Sigmoid colon (tissue), 7 donors: ENCODE measurements at places on chromosomes 1 and 21. TPM values are rescaled to one million over a fixed set of nuclear protein-coding genes. Genes with fewer than 3 reads are reported as not detected.

GRCh38 chr1:239558991-239559390, 172.6 kb downstream of the CHRM3 start:
- DNase-seq, result no peak

LRP8 gene
- total RNA-seq, result 1.7 TPM

GRCh38 chr1:17915511-17916197, 160.5 kb downstream of the ACTL8 start:
- no peak for DNase-seq

- DNase-seq, result no peak
Observed at GRCh38 chr1:11443043-11443442, 35.9 kb upstream of the DISP3 start.

KCND3 gene
- total RNA-seq, result 18.3 TPM

TPTE gene
- total RNA-seq, result not detected

PLCH2 gene
- 1.7 TPM for total RNA-seq

DNA sequence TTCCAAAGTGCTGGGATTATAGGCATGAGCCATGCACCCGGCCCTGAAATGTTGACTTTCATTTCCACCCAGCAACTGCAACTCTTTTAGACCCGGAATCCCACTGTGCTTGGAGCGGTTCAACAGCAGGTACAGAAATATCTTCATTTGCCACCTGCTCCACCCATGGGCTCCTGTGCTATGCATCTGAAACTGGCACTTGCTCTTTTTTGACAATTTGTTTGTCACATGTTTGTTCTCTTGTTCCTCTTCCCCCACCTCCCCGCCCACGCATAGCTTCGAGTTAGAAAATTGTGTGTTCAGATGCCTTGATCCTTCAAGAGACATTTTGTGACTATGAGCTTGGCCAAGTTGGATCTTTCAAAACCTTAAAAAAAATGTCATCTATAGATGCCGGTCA, 2.4 kb upstream of the IFNLR1 start:
- DNase-seq, result no peak

DNA sequence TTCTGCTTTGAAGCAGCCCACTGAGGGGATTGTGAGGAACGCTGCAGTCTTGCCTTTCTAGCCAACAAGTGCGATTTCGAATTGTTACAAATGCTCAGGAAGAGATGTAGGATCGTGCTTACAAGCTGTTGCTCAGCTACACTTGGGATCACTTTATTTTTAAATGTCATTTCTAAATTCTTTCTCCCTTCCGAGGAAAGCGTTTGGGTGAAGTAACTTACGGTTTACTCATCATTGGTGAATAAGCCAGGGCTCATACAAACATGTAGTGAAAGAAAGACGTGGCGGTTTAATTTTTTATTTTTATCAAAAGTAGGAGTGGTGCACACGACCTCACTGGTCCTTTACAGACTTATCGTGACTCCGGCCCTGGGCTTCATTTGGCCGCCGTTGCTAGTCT, 386.6 kb downstream of the KIF26B start:
- no peak for DNase-seq

DNA sequence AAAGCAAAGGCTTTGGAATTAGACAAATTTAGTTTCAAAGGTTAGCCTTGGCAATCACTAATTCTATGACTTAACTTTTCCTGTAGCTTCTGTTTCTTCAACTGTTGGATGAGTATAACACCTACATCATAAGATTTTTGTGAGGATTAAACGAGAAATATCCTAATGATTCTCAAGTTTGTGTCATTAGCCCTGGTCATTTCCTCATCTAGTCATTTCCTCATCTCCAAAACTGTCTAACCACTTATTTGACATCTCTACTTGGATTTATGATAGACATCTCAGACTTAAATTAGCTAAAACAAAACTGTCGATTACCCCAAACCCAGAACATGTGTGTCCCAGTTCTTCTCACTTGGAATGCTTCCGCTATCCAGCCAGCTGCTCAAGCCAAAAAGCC, 80.2 kb upstream of the CHODL start:
- no peak for DNase-seq

- peak; percentile 85 for DNase-seq
Observed at GRCh38 chr1:9455487-9456234, 83.6 kb upstream of the SLC25A33 start.

DISP1 gene
- 17.1 TPM for total RNA-seq

CD160 gene
- total RNA-seq, result not detected

DNA sequence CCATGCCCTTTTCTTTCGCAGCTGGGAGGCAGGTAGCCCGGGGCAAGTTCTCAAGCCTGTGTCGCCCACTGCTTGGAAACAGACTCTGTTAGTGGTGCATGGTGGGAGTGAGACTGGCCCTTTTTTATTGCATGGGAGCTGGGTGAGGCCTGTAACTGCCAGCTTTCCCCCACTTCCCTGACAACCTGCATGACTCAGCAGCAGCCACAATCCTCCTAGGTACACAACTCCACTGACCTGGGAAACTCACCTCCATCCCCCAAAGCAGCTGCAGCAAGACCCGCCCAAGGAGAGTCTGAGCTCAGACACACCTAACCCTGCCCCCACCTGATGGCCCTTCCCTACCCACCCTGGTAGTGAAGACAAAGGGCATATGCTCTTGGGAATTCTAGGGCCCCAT, 25.8 kb downstream of the PIGP start:
- no peak for DNase-seq

DNA sequence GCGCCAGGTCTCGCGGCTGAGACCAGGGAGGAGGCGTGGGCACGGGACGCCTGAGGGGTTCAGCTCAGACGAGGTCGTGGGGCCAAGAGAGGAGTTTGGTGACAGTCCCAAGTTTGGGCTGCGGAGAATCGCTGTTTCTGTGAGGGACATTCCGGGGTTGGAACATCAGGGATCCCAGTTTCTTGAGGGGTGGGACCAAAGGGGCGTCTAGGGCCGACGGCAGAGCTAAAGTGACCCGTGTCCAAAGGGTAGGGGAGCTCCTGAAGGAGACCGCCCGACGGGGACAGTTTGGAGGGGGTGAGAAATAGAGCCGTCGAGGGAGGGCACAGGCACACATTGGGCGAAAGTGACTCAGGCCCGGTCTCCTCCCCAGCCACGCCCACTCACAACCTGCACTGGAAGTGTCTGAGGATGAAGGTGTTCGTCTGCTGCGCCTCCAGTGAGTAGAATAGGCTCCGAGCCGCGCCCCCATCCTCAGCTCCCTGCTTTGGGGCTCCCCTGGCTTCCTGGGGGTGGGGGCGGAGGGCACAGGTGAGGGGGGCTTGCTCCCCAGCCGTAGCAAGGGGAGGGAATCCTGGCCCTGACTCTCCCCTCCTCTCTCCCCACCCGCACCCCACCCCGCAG, 7.0 kb downstream of the EFNA3 start:
- peak; percentile 85 for DNase-seq

LINGO4 gene
- total RNA-seq, result 0.16 TPM

DNA sequence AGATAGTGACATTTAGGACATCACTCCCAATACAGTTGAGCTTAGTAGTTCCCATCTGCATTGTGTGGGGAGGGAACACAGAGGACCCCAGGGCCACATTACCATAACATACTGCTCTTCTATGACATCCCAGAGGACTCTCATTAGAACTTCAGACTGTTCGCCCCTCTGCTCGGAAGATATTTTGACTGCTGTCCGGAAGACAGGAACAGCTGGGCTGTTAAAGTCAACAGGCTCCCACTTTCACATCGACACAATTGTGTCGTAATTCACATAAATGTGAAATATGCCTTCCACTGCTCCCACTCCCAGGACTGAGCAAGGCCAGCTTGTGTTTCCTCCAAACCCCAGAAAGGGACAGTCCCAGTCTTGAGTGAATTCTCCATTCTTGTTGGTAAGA, 158.4 kb downstream of the SEC16B start:
- no peak for DNase-seq

DNA sequence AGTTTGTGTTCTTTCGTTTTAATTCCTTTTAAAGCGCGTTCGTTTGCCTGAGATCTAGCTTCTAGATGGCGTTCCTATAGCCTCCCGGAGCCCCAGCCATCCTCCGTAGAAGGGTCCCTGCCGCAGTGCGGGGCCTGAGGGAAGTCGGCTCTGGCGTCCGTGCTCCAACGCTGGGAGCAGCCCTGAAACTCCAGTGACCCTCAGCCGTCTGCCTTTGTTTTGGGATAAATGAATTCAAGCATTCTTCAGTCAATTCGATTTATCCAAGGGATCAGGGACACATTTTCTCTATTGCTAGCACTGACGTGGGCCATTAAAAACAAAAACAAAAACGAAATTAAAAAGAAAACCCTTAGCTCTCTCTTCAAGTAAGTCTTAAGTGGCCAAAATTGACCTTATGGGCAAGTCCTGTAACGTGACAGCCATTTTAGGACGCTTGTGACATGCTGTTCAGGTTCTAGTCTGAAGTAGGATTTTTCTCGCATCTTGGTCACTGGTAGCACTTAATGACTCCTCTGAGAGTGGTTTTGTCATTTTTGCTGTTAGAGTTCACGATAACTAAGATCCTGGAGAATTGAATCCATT, 742 bp upstream of the HSPA13 start:
- DNase-seq, result no peak

DNA sequence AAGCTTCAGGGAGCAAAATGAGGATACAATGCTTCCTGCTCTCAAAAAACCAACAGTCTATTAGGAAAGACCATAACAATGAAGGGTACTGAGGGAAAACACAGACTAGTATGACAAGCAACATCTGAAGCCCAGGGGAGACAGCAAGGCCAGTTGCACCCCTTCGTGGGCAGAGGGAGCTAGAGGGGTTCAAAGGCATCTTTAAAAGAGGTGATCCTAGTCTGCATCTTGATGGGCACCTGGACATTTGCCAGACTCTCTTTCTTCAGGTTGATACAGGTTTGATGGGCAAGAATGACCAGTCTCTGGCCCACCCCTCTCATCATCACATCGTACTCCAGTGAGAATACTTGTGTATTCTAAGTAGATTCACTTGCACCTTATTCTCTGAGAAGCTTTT, 177.7 kb downstream of the VAV3 start:
- no peak for DNase-seq

- DNase-seq, result no peak
Observed at GRCh38 chr1:169120066-169120465, 13.6 kb downstream of the ATP1B1 start.

NPHS2 gene
- total RNA-seq, result not detected

- no peak for DNase-seq
Observed at GRCh38 chr1:79792219-79792930, 785.8 kb upstream of the ADGRL4 start.

KIAA0040 gene
- 18.8 TPM for total RNA-seq

GRCh38 chr1:40965531-40965930, 14.0 kb upstream of the CTPS1 start:
- DNase-seq, result peak; percentile 57

S100A5 gene
- not detected for total RNA-seq

DNA sequence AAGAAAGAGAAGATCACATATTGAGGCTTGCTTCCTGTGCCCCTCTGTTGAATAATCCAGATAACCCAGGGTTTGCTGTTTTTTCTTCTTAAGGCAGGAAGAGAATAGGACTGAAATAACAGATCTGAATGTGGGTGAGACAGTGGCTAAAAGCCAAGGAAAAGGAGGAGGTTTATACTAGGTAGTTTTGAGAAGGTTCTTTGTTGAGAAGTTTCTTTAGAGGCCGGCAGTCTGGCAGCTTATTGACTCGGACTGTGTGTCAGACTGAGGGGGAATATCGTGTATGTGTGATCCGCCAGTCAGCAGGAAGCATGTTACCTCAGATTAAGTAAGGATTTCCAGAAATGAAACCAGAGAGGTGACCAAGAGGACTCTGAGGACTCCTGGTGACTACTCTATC, 119.8 kb downstream of the PLA2G4A start:
- no peak for DNase-seq

DNA sequence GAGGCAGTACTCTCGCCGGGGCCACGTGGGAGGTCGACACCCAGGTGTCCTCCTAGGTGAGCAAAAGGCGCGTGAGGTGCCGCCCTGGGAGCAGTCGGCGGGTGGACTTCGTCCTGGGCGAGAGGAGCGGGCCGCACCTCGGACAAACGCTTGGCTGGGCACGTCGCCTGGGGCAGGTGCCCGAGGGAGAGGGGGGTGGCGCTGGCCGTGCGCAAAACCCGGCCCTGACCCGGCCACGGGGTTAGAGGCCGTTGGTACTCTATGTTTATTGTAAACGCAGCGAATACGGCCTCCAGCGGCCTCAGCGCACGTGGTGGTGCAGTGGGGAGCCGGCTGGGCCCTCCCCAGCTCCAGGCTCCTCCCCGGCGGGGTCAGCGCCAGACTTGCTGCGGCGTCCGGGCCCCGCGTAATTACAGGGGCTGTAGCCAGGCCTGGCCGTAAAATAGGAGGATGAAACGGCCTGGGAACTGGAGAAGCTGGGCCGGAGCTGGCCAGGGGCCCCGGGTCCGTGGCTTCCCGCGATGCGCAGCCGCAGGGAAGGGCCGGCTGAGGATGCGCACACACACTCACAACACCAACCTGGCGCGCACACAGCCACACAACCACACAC, 1.6 kb upstream of the EFNA1 start:
- DNase-seq, result peak; percentile 89

DNAJC11 gene
- total RNA-seq, result 26.5 TPM

SCNM1 gene
- 17.5 TPM for total RNA-seq

LCE1C gene
- total RNA-seq, result not detected

DNA sequence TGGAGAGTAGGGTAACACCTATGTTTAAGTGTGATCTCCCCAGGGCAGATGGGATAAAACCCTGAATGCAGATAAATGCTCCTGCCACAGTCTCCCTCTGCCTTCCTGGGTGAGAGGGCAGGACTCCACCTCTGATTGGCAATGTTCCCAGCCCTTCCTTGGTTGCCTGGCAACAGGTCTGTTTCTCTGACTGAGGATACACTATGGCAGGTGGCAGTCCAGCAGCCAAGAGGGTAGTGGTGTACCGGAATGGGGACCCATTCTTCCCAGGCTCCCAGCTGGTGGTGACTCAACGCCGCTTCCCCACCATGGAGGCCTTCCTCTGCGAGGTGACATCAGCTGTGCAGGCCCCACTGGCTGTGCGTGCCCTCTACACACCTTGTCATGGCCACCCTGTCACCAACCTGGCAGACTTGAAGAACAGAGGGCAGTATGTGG, at the start of gene DCDC2B:
TSS of gene DCDC2B (plus strand) at position 199 of the 438 bp plus-strand sequence. CDS start at position 204, 5 bp downstream.
- DNase-seq, result no peak

DNA sequence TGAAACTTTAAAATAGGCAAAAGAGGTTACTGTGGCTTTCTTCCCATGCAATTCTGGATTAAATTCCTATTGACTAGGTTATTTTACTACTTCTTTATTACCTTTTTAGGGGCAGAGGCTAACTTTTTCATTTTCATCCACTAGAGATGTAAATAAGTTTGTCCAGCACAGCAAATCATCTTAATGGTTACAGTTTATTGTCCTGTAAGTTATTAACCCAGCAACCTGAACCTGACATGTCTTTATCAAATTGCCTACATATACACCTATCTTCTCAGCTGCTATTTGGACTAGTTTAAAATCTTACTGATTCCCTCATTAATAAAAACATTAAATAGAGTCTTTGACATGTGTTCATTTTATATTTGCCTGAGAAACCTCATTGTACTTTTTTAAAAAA, 6.9 kb upstream of the SCYL3 start:
- DNase-seq, result no peak

GRCh38 chr1:10384219-10384618, 14.6 kb upstream of the PGD start:
- no peak for DNase-seq

DNA sequence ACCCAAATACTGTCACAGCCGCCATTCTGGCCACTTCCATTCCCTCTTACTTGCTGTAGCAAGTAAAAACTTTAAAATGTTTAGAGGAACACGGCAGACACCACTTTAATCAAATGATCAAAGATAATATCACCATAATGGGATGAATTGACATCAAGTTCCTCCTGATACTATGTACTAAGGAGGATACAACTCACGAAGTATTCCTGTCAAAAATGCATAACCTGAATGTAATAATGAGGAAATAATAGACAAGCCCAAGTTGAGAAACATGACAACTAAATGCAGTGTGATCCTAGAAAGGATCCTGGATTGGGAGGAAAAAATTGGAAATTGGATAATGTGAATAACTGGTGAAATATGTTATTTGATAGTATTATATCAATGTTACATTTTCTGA, 3.9 kb downstream of the KDF1 start:
- no peak for DNase-seq

IL12RB2 gene
- total RNA-seq, result 1.5 TPM
